Bone marrow (tissue), 2 donors: ENCODE measurements at places on chromosomes 16 and 17.
A peak's percentile ranks its signal among the peaks of the same experiment; 100 is the strongest.

- no peak for DNase-seq
These were observed 33.9 kb downstream of the NGFR start for GRCh38 chr17:49528966-49529365.

DNA sequence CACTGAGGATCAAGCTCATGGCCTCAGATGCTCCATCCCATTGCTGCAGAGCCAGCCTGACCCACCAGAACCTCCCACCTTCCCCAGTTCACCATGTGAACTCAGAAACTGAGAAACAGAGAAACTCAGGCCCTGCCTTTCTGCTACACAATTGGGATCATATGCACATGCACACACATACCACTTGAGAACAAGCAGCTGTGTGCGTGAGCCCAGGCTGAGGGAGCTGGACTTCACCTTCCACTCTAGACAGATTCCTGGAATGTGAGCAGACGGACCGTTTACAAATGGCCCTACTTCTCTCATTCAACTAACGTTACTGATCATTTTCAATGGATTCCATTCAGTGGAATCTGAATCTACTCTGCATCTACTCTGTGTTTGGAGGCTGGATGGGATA lies 1.7 kb upstream of the SPEM2 start:
- no peak for DNase-seq

- DNase-seq: no peak
These were observed 71.8 kb downstream of the ZNF18 start for GRCh38 chr17:11925262-11926021.

DNA sequence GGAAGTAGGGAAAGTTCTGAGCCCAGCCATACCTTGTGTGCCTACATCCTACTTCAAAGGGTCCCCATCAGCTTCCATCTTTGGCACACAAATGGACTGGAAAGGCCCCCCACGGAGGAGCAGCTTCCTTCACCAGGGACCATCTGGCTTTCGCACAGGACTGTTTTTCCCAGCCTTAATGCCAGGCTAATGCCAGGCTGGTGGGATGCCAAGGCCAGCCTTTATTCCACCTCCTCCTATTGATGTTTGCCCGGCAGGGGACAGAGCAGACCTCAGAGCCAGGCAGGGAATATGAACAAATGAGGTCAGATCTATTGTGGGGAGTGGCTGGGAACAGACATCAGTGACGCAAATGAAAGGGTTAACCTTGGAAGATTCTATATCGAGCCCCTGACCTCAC lies 5.7 kb downstream of the GPR179 start:
- no peak for DNase-seq

DNA sequence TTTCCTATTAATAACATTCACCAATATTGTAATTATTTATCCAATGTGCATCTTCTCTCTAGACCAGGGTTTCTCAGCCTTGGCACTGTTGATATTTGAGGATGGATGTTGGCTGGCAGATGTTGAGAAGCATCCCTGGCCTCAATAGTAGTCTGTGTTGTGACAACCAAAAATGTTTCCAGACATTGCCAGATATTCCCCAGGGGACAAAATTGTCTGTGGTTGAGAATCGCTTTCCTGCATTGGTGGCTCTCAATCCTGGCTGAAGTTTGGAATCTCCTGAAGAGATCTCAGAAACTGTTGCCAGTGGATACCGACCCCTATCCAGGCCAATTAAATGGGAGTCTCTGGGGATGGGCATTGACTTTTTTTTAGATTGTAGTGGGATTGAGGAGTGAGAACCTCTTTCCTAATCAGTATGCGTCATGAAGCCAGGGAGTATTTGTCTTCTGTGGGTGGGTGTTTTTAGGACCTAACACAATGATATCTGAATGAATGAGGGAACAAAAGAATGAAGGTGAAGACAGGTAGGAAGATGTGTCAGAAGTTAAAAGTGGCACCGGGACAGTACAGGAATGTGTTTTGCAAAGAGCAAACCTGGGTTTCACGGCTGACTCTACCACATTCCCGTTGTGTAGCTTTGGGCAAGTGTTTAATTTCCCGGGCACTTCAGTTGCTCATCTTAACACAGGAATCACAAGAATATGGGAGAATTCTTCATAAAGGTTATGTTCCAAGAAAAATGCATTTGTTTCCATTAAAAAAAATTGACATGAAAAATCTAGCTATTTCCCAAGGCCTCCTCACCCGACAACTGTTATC lies 24.3 kb downstream of the HSD17B2 start:
- no peak for DNase-seq

DNA sequence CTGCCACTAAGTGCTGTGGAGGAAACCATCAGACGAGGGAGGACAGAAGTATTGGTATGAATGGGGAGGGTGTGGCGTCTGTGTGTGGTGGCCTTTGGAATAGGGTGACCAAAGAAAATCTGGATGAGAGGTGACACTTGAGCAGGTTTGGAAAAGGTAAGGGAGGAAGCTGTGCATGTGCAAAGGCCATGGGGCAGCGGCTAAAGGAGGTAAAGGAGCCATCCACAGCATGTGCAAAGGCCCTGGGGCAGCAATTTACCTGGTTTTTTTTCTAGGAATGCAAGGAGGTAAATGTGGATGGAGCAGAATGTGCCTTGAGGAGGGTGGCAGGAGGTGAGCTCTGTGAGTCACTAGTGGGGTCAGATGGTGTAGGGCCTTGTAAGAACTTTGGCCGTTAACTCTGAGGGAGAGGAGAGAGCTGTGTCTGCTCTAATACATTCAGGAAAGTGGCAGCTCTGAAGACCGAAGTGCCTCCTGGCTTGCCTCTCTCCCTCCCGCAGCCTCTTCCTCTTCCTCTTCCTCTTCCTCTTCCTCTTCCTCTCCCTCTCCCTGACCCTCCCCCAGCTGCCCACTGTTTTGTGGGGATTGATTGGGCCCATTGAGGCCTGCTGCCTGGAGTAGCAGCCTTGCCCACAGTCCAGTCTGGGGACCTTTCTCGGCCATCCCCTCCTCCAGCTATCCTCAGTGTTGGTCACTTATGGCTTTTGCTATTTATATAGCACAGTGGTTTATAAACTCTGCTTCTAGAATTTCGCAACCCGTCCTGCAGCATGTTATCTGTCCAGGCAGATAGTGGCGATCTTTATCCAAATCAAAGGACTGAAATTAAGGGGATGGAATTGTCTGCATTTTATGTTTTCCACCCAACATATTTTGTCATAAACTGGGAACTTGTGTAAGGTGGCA lies 38.7 kb downstream of the CMIP start:
- DNase-seq: no peak

- no peak for DNase-seq
These were observed 8.6 kb downstream of the BAHCC1 start for GRCh38 chr17:81403671-81404534.

DNA sequence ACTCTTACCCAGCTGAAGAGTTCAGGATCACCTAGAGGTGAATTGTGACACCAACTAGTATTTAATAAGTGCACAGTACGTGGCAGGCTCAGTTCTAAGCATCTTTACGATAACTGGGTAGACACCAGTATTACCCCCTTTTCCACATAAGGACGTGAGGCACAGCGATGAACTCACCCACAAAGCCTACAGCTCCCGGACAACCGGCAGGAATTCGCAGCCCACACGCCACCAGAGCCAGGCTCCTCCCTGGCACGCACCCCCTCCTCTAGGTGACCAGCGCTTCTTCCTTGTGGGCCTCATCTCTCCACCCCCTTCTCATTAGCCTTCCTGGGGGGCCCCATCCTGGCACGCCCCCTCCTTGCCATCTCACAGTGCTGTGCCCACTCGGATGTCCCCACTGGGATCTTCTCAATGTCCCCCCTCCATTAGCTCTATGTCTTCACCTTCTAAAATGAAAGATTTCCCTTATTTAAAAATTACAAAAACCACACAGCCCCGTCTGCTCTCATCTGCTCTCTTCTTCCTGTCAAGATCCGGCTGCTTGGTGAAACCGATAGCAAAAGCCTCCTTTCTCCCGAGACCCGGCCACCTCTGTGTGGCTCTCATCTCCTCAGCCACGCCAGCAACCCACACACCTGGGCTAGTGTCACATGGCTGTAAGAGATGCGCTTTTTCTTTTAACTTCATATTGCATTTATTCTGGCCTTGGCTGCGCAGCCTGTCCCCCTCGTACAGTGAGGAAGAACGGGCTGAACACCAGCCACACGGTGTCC lies 20.8 kb downstream of the IFT140 start:
- DNase-seq: no peak

DNA sequence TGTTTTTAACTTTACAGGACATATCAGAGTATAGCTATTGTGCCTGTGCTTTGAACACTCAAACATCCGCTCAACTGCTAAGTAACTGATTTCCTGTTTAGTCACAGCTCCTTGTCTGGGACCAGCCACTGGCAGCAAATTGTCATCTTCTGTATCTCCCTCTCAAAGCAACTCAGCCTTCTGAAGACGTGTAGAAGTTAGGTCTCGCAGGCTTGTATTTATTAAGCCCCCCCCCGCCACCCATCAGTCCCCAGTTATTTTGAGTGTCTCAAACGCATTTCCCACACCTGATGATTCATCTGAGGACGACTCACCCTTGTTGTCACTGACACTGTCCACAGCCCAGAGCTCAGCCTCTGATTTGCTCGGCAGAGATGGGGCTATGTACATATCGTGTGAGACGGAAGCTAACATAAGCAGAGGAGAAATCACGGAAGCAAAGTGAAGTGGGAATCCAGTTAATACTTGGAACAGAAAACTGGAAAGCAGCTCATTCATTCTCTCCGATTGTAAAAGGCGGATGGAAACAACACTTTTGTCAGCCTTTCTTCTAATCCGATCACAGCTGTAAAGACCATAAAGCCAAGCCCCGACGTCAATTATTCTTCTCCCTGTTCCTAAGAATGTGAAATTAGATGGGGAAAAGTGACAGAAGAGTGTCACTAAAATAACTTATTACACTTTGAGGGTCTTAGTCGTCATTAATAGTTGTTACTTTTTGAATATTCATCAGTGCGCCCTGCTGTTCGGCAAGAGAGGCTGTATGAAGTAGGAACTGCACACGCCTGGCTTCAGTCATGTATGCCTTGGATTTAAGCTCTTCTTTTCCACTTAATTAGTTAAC lies 64.2 kb downstream of the PITPNC1 start:
- peak; percentile 92 for DNase-seq

- DNase-seq: no peak
These were observed 704.1 kb downstream of the CDH11 start for GRCh38 chr16:64417711-64418227.

DNA sequence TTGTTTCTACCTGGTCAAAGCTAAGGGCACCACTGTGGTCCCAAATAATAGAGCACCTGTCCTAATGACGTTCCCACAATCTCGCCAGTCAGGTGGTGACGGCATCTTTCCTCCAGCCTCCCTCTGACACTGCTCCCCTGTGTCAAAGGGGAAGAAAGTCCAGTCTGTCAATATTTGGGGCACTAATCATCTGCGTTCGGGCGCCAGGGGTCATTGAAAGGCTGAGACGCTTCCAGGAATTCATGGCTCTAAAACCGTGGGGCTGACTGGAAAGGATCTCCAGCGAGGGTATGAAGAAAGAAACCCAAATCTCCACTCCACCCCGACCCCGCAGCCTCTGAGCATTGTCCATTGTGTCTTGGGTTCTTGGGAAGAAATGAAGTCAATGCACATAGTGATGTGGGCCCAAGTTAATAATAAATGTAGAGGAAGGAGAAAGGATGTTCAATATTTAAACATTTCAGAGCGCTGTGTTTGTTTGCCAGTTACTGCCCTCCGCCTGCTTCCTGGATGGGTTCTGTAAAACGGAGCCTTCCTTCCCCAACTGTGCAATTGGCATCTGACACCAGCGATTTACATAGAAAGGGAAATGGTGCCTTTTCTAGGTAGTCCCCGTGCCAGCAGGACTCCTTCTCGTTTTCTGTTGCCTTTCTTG lies 103.2 kb downstream of the SOCS1 start:
- DNase-seq: peak; percentile 75

GRCh38 chr17:62653826-62654761 lies 26.6 kb downstream of the MRC2 start:
- no peak for DNase-seq

DNA sequence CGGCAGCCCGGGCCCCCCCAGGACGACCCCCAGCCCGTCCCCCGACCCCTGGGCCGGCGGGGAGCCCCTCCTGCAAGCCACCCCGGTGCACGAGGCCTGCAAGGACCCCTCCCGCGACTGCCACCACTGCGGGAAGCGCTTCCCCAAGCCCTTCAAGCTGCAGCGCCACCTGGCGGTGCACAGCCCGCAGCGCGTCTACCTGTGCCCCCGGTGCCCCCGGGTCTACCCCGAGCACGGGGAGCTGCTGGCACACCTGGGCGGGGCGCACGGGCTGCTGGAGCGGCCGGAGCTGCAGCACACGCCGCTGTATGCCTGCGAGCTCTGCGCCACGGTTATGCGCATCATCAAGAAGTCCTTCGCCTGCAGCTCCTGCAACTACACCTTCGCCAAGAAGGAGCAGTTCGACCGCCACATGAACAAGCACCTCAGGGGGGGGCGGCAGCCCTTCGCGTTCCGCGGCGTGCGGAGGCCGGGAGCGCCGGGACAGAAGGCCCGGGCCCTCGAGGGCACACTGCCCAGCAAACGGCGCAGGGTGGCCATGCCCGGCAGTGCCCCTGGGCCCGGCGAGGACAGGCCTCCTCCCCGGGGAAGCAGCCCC lies 15.6 kb upstream of the ZFPM1 start:
- peak; percentile 16 for DNase-seq

GRCh38 chr16:52384378-52384777 lies 162.6 kb downstream of the TOX3 start:
- DNase-seq: no peak

- no peak for DNase-seq
These were observed 28.9 kb upstream of the CDH15 start for GRCh38 chr16:89142474-89143195.

DNA sequence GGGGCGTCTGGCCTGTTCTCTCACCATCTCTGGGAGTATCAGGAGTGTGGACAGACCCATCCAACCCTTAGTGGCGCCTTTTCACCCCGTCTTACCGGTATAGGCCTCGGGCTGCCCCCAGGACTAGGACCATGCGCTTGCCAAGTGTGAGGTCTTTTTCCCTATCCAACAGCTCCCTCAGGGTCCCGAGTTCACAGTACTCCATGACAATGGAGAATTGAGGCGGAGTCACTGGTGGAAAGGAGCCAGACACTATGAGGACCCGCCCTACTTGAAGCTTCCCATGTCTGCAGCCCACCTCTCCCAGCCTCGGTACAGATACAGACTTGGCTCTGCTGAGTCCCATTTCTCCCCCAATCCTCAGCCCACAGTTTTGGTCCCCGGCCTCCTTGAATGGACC lies 15.9 kb upstream of the RFWD3 start:
- DNase-seq: no peak

DNA sequence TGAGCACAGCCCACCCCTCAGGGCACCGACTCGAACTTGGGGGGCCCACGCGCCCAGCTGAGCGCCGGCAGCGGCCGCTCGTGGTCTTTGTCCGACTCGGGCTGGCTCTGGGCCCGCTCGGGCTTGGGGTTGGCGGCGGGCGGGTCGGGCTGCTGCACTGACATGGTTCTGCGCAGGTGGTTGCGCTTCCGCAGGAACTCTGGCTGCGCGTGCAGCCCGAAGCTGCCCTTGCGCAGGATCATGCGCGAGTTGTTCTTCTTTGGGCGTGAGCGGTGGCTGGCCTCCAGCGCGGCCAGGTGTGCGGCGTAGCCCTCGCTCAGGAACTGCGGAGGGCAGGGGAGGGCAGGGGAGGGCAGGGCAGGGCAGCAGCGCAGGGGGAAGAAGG lies 11.1 kb downstream of the PIMREG start:
- no peak for DNase-seq
